ENCODE measurements at places on chromosomes 7 and 10. TPM values are rescaled to one million over a fixed set of nuclear protein-coding genes. Genes with fewer than 3 reads are reported as not detected.

The IDI2 gene
- total RNA-seq, result not detected

The TRPV5 gene
- 0.15 TPM for total RNA-seq

The MMD2 gene
- 0.47 TPM for total RNA-seq

The LHFPL3 gene
- not detected for total RNA-seq

The ARHGAP22 gene
- total RNA-seq, result 10.0 TPM

The CDCA7L gene
- total RNA-seq, result 6.1 TPM

The SAMD9L gene
- not detected for total RNA-seq

DNA sequence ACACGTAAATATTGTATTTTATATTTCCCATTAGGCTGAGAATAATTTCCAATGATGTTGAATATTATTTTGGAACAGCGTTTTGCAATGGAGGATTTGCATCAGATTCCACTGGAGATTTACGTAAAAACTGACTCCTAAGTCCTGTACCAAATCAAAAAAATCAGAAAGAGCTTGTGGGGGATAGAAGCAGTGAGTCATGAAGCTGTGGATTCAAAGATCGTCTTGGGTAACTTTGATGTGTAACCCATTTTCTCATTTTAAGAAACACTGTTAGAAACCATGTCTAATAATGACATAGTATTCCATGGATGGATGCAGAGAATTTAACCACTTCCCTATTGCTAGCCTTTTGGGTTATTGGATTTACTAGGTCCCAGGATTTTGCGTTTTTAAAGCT is 158.6 kb downstream of the INHBA start:
- no peak overlapping the region for H3K27ac ChIP-seq
- H3K27me3 ChIP-seq, result peaks cover 4% of the 10 kb centered on the region
- H3K36me3 ChIP-seq, result no peaks in the 10 kb centered on the region
- peaks cover 3% of the 10 kb centered on the region for H3K4me1 ChIP-seq

GRCh38 chr7:22591271-22591670 is 91.3 kb upstream of the STEAP1B start:
- no peak overlapping the region for H3K27ac ChIP-seq
- H3K4me3 ChIP-seq, result no peak overlapping the region
- H3K27me3 ChIP-seq, result no peaks in the 10 kb centered on the region
- no peak for DNase-seq

- DNase-seq, result peak; percentile 37
- peak overlapping the region; percentile 71 for H3K4me3 ChIP-seq
- H3K27me3 ChIP-seq, result peaks cover 61% of the 10 kb centered on the region
- H3K27ac ChIP-seq, result no peak overlapping the region
- H3K4me1 ChIP-seq, result peaks cover 5% of the 10 kb centered on the region
Observed at GRCh38 chr10:101230183-101230917, 1.1 kb upstream of the LBX1 start.

GRCh38 chr10:110779489-110779888 is 92.2 kb upstream of the PDCD4 start:
- H3K27me3 ChIP-seq, result peaks cover 2% of the 10 kb centered on the region
- no peak overlapping the region for H3K27ac ChIP-seq
- no peak overlapping the region for H3K4me3 ChIP-seq
- H3K4me1 ChIP-seq, result peaks cover 7% of the 10 kb centered on the region
- DNase-seq, result no peak

- DNase-seq, result no peak
- peaks cover 9% of the 10 kb centered on the region for H3K4me1 ChIP-seq
- peaks cover 5% of the 10 kb centered on the region for H3K36me3 ChIP-seq
- H3K4me3 ChIP-seq, result no peak overlapping the region
- no peak overlapping the region for H3K27ac ChIP-seq
Observed at GRCh38 chr7:102398543-102398942, 2.4 kb downstream of the PRKRIP1 start.

GRCh38 chr7:21128062-21128817 is 299.6 kb upstream of the SP4 start:
- H3K36me3 ChIP-seq, result no peaks in the 10 kb centered on the region
- H3K27ac ChIP-seq, result no peak overlapping the region
- peaks cover 4% of the 10 kb centered on the region for H3K27me3 ChIP-seq
- H3K4me3 ChIP-seq, result no peak overlapping the region
- H3K4me1 ChIP-seq, result no peaks in the 10 kb centered on the region

GRCh38 chr10:47165711-47166404 is 134.1 kb upstream of the GDF10 start:
- peaks cover 3% of the 10 kb centered on the region for H3K27me3 ChIP-seq
- no peak overlapping the region for H3K27ac ChIP-seq
- DNase-seq, result no peak

GRCh38 chr7:5425507-5426225 is 2.0 kb upstream of the TNRC18 start:
- peaks cover 5% of the 10 kb centered on the region for H3K4me1 ChIP-seq
- peak; percentile 68 for DNase-seq
- peak overlapping the region; percentile 99 for H3K27ac ChIP-seq

GRCh38 chr10:3467052-3467951 is 294.7 kb upstream of the PITRM1 start:
- no peak overlapping the region for H3K27ac ChIP-seq
- DNase-seq, result no peak
- no peaks in the 10 kb centered on the region for H3K27me3 ChIP-seq
- H3K4me3 ChIP-seq, result no peak overlapping the region

DNA sequence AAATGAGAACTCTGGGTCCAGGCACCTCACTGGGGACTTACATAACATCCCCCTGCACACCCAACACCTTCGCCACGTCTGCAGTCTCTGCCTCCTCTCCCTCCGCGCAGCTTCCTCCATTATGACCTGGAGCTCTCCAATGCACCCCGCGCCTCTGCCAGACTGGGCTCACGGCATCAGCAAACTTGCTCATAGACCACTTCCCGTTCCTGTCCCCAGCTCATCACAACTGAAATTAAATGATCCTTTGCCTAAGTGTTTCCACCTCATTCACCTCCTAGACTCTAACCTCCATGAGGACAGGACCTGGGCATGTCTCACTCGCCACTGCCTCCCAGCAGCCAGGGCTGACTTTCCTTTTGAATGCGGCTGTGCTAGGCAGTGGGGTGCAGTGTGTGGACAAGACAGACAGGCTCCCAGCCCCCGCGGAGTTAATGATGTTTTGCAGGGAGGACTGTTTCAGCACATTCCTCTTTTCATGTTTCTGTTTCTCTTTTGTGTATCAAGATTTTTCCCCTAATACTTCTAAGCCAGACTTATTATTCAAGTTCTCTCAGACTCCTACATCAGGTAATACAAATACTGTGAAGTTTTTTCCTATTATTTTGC is 18.8 kb downstream of the CHST15 start:
- no peak overlapping the region for H3K4me3 ChIP-seq
- peaks cover 13% of the 10 kb centered on the region for H3K4me1 ChIP-seq
- peaks cover 2% of the 10 kb centered on the region for H3K27me3 ChIP-seq
- H3K27ac ChIP-seq, result no peak overlapping the region

- H3K36me3 ChIP-seq, result peaks cover 18% of the 10 kb centered on the region
- DNase-seq, result no peak
- no peak overlapping the region for H3K4me3 ChIP-seq
- no peak overlapping the region for H3K27ac ChIP-seq
Observed at GRCh38 chr7:33299425-33299824, 170.1 kb downstream of the BBS9 start.

- peaks cover 15% of the 10 kb centered on the region for H3K4me1 ChIP-seq
- H3K36me3 ChIP-seq, result no peaks in the 10 kb centered on the region
- peak overlapping the region; percentile 98 for H3K27ac ChIP-seq
- peak overlapping the region; percentile 98 for H3K4me3 ChIP-seq
Observed at GRCh38 chr7:112449353-112449752, 907 bp upstream of the IFRD1 start.

DNA sequence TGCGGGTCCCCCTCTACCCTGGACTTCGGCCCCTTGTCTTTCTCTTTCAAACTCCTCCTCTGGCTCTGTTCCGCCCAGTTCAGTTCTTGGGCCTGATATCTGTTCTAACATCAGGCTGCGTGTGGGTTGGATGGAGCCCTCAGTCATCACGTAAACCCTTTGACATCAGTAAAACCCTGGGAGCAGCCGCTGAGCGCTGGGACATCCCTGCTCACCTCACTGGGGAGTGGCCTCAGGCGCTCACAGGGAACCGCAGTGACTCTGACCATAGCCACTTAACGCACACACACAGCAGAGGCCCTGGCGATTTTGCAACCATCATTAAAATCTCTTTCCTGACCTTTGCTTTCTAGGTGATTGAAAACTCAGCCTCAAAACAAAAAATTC is 113.3 kb downstream of the CYTH3 start:
- no peak for DNase-seq
- peak overlapping the region; percentile 62 for H3K27ac ChIP-seq
- no peak overlapping the region for H3K4me3 ChIP-seq
- no peaks in the 10 kb centered on the region for H3K36me3 ChIP-seq

DNA sequence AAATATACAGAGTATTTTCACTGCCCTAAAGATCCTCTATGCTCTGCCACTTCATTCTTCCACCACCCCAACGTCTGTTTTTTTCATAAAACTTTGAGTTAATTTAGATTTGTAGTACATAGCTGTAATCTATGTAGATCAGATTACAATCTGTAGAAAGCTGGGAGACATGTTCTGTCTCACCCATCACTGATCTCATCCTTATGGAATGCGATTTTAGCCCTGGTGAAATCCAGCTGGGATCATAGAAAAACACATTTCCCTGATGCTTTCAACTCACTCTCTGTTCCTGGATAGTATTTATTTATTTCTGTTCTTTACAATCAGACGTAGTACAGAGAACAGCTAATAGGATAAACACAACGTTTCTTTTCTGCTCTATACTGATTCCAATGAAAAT is 521.0 kb downstream of the KIF20B start:
- H3K4me1 ChIP-seq, result peaks cover 3% of the 10 kb centered on the region
- H3K27me3 ChIP-seq, result peaks cover 3% of the 10 kb centered on the region
- DNase-seq, result no peak
- no peak overlapping the region for H3K4me3 ChIP-seq

DNA sequence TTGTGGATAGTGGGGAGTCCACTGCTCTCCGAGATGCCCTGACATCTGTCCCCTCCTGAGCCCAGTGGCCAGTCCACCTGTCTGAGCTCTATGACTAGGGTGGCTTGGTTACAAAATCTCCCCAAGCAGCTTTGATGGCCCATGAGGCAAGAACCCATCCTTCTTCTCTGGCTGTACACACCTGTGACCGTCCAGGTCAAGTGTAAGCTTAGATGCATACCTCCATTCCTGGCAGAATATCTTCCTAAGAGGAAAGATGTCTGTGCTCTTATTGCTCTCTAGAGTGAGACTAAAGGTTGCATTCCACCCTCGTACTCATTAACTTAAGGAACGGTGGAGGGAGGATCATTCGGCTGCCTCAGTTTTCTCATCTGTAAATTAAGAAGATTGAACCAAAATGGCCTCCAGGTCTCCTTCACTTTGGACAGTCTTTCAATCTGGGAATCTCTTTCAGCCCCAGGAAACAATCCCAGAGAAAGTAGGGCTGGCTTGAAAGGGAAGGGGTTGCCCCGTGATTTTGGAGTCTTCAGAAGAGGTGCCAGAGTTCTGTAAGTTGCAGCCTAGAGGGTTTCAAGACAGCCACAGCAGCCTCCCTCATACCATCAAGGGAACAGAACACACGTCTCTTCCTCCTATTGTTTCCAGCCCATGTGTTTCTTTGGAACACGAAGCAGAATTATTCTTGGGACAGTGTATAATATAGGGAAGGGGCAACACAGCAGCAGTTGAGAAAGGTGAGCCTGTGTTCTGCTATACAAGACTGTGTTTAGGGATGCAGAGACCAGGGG is 5.5 kb downstream of the HOXA4 start:
- no peak overlapping the region for H3K4me3 ChIP-seq
- H3K4me1 ChIP-seq, result no peaks in the 10 kb centered on the region
- peaks cover 39% of the 10 kb centered on the region for H3K27me3 ChIP-seq

DNA sequence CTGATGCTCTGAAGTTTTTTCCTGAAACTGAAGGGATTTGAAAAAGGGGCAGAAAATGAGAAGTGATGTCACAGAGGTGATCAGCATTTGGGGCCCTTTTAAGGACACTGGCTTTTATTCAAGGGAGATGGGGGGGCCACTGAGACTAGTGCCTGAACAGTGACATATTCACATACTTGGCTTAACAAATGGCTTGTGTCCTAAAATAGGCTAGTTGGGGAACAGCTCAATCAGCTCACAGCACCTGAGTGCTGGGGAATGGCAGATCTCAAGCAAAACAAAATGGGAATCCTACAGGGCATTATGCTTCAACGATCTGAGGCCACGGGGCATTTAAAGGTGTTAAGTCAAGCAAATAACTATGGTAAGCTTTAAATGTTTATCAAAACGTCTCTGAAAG is 90.1 kb downstream of the UBE2H start:
- H3K27me3 ChIP-seq, result no peaks in the 10 kb centered on the region
- DNase-seq, result no peak
- no peak overlapping the region for H3K4me3 ChIP-seq
- no peaks in the 10 kb centered on the region for H3K36me3 ChIP-seq
- peaks cover 18% of the 10 kb centered on the region for H3K4me1 ChIP-seq

- H3K27ac ChIP-seq, result no peak overlapping the region
- H3K27me3 ChIP-seq, result peaks cover 7% of the 10 kb centered on the region
- no peaks in the 10 kb centered on the region for H3K36me3 ChIP-seq
- H3K4me3 ChIP-seq, result no peak overlapping the region
- H3K4me1 ChIP-seq, result no peaks in the 10 kb centered on the region
Observed at GRCh38 chr10:127832501-127832900, 60.2 kb downstream of the CLRN3 start.

GRCh38 chr10:91610444-91610843 is 22.4 kb downstream of the PPP1R3C start:
- peaks cover 9% of the 10 kb centered on the region for H3K4me1 ChIP-seq
- peak overlapping the region; percentile 16 for H3K4me3 ChIP-seq
- H3K27ac ChIP-seq, result no peak overlapping the region
- H3K27me3 ChIP-seq, result peaks cover 2% of the 10 kb centered on the region

DNA sequence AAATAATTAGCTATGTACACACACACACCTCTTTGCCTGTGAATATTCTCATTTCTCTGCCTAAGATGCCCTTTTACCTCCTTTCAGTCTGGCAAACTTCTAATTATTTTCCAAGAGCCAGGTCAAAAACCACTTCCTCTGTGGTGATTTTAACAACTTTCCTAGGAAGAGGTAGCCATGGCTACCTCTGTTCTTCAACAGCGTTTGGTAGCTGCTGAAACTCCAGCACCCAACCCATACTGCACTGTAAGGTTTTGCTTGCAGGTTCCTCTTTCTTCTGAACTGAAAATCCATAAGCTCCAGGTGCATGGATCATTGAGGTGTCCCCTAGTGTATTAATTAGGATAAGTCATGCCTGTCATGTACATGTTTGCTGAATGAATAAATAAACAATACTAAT is 25.6 kb downstream of the NRCAM start:
- peaks cover 29% of the 10 kb centered on the region for H3K4me1 ChIP-seq
- no peak overlapping the region for H3K4me3 ChIP-seq
- H3K36me3 ChIP-seq, result peaks cover 10% of the 10 kb centered on the region
- no peak overlapping the region for H3K27ac ChIP-seq
- DNase-seq, result no peak

DNA sequence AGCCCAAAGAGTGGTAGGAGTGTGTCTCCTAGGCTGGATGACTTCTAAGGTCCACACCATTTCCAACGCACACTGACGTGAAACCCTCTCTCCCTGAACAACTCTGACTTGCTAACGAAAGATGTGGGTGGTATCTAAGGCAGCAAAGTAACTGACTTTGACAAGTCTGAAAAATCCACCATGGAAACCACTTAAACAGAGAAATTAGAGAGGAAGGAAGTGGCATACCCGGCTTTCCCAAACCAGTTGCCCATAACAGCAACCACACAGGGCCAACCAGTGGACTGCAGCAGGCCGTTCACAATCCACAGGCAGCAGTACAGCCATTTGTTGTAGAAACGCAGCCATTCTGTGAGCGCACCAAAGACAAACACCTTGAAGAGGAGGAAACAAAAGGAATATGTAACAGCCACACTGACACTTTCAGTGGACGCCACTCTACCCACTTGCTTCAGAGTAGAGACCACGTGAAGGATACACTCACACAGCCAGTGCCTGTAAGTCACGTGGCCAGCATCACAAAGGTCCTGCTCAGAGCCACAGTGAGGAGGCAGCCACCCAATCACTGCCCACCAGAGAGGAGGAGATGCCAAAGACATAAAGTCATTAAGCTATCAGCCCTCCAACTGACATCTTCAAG is 39.8 kb downstream of the SLC37A3 start:
- peaks cover 2% of the 10 kb centered on the region for H3K4me1 ChIP-seq
- no peak overlapping the region for H3K27ac ChIP-seq
- DNase-seq, result no peak
- H3K4me3 ChIP-seq, result no peak overlapping the region
- peaks cover 6% of the 10 kb centered on the region for H3K27me3 ChIP-seq
